ENCODE measurements at places on chromosomes 11 and 22.

DNA sequence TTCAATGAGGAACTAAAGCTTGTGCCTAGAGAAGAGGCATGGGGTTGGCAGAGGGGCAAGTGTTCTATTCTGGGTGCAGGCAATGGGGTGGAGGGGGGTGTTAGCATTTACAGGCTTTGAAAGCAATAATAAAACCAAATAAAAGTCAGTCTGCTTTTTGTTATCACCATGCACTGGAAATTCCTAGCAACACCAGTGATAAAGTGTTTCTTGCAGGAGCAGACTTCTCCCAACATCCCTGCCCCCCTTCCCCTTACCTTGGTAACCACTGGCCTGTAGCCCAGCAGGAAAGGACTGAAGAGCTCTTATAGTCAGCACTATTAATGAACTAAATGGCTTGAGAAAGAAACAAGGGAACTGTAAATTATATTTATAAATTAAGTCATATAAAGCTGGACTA, 65.2 kb upstream of the SESN3 start:
- no peak for DNase-seq

DNA sequence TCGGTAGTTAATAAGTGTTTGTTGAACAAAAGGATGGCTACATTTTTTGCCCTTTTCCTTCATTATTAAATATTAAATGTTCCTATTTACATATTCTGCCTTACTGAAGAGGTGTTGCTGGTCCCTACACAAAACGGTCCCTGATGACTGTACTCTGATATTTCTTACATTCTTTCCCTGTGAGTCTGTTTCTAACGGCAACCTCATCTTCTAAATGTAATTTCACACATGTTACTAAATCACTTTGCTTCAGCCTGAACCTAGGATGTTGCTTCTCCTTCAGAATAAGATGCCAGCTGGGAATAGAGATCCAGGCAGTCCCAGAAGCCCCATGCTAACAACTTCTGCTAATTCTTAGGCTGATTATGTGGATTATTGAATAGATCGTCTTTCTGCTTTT, 50.3 kb downstream of the SPON1 start:
- no peak for DNase-seq

DNA sequence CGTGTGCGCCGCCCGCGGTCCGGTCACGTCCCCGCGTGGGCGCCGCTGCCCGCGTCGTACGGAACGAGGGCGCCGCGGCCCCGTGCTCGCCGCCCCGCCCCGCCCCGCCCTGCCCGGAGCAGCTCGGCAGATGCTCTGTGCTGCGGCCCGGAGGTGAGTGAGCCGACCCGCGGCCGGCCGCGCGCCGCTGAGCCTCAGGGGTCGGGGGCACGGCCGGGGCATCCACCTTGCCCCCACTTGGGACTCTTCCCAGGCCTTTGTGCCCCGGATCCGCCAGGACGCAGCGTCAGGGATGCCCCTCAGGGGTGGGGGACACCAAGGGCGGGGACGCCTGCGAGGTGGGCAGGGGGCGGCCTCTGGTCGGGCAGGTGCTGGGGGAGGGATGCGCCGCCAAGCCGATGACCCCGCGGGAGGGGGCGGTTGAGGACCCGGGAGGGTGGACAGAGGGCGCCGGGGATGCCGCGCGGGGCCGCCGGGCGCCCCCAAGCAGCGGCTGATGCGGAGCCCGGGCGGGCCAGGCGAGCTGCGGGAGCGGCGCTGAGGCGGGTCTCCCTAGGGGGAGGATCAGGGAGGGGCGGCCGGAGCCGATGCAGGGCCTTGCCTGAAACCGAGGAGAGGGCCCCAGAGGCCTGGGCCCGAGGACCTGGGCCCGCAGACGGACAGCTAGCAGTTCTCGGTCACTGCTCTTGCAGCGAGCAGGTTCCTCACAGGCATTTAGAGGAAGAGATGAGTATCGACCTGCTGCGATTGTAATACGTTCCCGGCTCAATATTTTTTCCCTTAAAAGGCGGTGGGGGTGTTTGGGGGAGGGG, at the start of gene GNAZ:
GNAZ (plus strand) TSS at position 102 of the 812 bp plus-strand sequence. CDS start 25,177 bp downstream, outside the sequence.
- DNase-seq = peak; percentile 19

- DNase-seq = no peak
Observed at GRCh38 chr11:44760477-44760872, 33.7 kb downstream of the TSPAN18 start.

DNA sequence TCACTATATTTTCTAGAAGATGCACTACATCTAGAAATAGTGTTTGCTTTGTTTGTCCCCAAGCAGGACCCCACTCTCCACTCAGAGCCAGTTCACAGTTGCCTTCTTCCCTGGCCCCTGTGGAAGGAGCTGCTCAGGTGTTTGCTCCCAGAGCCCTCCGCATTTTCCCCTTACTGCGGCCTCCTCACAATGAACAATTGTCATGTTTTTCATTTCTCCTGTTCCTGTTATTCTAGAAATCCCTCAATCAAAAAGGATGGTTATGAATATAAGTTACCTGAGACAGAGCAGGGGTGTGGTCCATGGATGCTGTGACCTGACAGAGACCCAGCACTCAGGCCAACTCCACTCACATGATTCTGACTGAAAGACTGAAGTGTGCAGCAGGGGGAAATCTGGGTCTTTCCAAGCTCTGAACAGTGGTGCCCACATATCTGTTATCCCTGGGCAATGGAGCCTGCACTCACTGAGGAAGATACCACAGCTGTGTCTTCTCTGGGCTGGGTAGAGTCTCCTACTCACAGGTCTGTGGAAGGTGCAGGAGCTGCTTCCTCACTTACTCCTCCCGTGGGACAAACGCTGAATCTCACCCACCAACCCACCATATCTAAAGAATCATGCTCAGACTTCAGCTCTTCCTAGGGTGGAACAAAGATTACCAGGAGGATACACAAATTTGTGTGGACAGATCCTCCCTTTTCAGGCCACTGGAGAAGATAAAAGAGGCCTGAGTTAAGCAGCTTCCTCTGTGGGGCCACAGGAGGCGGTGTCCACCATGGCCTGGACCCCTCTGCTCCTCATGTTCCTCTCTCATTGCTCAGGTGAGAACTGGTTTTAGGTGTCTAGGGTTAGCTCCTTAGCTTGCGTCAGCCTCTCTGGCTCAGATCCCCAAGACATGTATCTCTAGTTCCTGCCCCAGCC, 87.1 kb upstream of the TOP3B start:
- DNase-seq = no peak

DNA sequence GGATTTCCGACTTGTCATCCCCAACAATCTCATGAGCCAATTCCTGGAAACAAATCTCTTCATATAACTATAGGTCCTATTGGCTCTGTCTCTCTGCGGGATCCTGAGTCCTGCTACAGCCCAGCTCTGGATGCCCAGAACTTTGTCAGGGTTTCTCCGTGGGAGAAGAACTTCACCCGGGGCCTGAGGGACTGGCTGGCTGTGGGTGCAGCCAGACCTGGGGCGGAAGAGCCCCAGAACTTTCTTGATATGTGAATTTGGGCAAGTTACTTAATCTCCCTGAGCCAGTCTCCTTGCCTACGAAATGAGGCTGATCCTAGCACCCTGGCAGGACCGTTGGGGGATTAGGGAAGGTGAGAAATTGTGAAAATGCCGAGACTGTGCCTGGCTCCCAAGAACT, 6.6 kb upstream of the TRIM29 start:
- DNase-seq = no peak
